ENCODE measurements at places on chromosomes 3 and 15.

GRCh38 chr3:59877263-59878037, 827.6 kb upstream of the CFAP20DC start:
- no peak for DNase-seq

DNA sequence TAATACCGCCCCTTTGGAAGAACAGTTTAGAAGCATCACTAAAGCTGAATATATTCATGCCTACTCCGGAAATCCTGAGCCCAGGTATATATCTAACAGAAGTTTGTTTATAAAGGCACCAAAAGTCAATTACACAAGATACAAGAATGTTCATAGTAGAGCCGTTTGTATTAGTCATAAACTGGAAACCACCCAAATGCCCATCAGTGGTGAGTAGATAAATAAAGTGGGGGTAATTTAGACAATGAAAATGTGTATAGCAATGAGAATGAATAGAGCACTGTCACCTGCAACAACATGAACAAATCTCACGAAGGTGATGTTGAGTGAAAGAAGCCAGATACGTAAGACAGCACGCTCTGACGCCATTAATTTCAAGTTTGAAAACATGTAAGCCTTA, 68.3 kb upstream of the GLCE start:
- DNase-seq = no peak

GRCh38 chr3:138063416-138063815, 52.0 kb downstream of the DZIP1L start:
- DNase-seq = no peak

GRCh38 chr3:145739926-145740325, 421.1 kb downstream of the PLOD2 start:
- DNase-seq = no peak

GRCh38 chr3:99648101-99648500, 9.7 kb downstream of the COL8A1 start:
- DNase-seq = no peak

- DNase-seq = no peak
Observed at GRCh38 chr15:99424978-99425656, 140.7 kb upstream of the MEF2A start.

- DNase-seq = no peak
Observed at GRCh38 chr15:67918205-67918861, 78.5 kb upstream of the RNU6-1 start.

GRCh38 chr15:82977076-82977475, 8.9 kb upstream of the RAMAC start:
- DNase-seq = no peak

DNA sequence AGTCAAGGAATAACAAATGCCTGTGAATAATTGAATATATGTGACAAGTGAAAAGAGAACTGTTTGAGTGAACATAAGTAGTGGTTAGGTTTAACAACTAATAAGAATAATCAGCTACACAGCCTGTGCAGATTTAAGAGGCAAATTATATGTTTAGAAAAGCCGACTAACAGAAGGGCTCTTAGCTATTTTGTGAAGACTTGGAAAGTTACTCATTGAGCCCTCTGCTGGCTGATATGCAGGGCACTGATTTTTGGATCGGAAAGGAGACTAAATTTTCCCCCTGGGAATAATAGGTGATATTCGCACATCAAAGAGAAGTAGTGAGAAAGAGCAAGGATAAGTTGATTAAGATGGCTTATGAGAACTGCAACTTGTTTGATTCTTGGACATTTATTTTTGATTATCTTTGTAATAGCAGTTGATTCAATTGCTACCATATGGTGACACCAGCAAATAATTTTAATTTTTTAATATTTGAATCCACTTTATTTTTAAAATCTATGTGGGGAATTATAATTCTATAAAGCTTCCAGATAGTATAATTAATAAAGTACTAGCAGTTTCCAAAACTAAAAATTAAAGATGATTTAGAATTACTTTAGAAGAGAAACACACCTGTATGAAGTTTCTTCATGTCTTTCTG, 156.2 kb downstream of the NLGN1 start:
- DNase-seq = peak; percentile 33

DNA sequence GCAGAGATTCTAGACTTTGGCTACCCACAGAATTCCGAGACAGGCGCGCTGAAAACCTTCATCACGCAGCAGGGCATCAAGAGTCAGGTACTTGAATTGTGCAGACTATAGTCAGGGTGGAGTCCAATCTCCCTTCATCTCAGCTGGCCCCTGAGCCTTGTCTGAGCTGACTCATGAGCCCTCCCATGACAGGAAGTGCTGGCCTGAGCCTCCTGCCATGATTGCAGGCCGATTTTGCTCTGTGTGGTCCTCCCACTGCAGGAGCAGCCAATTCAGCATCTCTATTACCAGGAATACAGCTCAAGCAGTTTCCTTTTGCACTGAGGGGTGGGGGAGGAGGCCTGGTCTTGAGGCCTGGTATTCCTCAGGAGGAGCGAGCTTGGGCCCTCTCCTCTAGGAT, 5.5 kb downstream of the AP2M1 start:
- no peak for DNase-seq

DNA sequence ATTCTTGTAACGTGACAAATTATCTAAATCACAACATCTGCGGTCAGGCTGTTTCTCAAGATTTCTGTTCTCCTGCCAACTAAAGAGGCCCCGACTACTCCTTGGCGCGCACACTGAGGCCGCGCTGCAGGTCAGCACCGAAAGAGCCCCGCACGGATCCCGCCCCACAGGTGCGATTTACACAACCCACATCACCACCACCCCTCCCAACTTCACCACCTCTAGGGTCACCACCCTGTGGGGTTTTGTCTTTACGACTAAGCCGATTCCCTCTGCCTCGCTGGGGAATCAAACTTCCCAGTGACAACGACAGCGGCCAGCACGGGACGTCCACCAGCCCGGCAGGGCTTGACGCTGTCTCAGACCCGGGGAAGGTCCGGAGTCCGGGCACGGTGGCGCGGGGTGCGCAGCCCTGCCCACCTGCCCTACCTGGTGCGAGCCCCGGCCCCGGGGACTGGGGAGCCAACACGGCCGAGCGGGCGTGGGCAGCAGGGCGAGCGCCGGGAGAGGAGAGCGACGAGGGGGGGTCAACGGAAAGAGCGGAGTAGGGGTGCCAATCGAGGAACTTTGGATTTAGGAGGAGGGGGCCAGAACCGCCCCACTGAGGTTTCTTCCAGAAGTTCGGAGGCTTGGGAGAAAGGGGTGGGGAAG, 764 bp downstream of the UACA start:
- no peak for DNase-seq
